ENCODE measurements at places on chromosomes 7 and 10.

DNA sequence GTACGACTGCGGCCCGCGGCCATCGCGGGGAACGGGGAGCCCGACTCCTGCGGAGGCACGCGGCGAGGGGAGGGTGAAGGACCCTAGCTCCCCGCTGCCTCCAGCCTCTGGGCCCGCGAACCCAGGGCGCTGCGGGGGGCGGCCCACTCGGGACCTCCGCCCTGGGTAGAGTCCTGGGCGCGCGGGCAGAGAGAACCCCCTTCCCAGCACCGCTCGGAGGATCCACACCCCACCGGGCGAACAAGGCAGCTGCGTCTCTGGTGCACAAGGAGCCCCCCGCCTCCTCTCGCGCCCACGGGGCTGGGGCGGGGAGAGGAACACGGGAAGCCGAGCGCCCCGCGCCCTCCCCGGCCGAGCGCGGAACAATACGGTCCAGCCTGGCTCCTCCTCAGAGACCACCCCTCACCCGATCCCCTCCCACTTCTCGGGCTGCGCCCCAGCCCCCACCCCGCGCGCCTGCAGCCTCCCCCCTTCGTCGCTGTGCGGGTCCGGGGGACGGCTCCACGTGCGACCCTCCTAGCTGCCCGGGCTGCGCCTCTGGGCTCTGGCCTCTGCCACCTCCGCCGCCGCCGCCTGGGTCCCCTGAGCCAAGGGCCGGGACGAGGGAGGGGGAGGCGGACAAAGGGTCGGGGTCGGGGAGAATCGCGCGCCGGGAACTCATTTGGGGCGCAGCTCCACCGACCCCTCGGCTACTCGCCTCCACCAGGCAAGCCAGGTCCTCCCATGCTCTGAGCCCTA lies at the start of gene WDR86:
WDR86 (minus strand) TSS at position 372 of the 738 bp plus-strand sequence. CDS start 449 bp downstream, outside the sequence.
- DNase-seq: no peak

GRCh38 chr7:24283897-24284698 lies at the start of gene NPY:
Gene NPY (plus strand): TSS chr7:24284190. CDS start chr7:24285241, 1,051 bp downstream.
- no peak for DNase-seq

DNA sequence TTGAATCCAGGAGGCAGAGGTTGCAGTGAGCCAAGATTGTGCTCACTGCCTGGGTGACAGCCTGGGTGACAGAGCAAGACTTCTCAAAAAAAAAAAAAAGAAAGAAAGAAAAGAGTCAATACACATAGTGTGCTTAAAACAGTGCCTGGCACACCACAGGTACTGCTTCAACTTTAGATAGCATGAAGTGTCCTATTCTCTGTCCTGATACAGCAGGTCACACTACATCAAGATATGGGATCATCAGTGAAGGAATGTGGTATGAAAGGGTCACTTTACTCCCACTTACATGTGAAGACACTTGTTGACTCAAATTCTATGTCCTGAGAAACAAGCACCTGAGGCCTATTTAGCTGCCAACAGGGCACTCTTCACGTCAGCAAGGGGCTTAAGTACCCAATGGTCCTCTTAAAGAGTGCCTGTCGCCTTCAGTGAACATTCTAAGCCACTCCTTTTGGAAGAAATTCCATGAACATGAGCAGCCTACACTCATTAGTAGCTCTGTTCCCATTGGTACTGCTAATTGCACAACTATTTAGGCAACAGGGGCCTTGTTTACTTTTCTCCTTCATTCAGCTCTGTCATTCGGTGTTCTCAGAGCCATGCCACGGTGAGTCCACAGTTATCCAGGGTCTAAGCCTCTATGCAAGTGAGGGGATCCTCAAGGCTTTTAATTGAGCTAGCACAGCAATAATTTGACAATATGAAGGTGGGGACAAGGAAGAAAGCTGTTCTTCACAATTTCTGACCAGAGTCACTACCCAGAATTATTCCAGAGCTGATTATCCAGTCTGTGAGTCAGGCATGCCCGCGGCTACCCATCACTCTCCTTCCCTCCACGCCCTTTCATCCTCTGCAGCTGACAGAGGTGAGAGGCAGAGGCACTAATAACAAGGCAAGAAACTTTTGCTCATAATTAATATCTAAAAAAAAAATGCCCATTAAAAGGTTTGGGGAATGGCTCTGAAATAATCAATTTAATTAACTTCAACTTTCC lies 56.6 kb upstream of the PTN start:
- no peak for DNase-seq

DNA sequence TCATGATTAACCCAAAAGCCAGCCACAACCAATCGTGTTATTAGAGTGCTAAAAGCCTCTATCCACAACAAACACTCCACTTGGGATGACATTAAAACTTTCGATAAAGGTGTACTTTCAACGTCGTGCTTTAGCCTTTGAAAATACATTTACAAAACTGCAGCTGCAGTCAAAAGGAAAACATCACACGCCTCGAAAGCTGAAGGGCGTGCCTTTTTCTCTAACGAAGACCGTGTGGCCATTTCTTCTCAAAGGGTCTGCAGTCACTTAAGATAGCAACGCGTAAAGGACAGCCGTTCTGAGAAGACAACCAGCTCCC lies 1.1 kb downstream of the ARHGAP12 start:
- DNase-seq: no peak

- DNase-seq: no peak
Measured at GRCh38 chr10:13121500-13121854, 21.5 kb downstream of the OPTN start.
